Iris pigment epithelial cell (primary cell): ENCODE measurements at places on chromosomes 16 and 17.

GRCh38 chr16:84482001-84482891, 22.2 kb downstream of the MEAK7 start:
- no peak for DNase-seq

GRCh38 chr16:67873435-67874370, 851 bp downstream of the EDC4 start:
- no peak for DNase-seq

DNA sequence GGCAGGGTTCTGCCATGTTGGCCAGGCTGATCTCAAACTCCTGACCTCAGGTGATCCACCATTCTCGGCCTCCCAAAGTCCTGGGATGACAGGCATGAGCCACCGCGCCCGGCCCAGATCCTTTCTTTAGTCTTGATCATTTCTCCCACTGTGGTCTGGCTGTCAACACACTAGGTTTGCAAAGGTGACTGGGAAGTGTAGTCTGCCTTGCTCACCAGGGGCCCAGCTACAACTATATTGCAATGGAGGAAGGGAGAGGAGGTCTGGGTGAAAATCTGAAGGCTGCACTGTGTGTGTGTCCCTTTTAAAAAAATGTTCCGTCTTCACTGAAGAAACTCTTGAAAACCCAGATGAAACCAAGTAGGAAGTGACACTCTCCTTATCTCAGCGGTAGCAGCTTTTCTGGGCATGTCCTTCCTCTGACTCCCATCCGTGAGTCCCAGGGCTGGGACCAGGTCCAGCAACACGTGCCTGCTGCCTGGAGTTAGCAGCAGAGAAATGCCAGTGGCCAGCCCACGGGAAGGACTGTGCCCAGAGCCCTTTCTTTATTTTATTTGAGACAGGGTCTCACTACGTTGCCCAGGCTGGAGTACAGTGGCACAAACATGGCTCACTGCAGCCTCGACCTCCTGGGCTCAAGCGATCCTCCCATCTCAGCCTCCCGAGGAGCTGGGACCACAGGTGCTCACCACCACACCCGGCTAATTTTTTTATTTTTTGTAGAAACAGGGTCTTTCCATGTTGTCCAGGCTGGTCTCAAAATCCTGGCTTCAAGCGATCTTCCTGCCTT, 17.8 kb upstream of the KIF19 start:
- no peak for DNase-seq

DNA sequence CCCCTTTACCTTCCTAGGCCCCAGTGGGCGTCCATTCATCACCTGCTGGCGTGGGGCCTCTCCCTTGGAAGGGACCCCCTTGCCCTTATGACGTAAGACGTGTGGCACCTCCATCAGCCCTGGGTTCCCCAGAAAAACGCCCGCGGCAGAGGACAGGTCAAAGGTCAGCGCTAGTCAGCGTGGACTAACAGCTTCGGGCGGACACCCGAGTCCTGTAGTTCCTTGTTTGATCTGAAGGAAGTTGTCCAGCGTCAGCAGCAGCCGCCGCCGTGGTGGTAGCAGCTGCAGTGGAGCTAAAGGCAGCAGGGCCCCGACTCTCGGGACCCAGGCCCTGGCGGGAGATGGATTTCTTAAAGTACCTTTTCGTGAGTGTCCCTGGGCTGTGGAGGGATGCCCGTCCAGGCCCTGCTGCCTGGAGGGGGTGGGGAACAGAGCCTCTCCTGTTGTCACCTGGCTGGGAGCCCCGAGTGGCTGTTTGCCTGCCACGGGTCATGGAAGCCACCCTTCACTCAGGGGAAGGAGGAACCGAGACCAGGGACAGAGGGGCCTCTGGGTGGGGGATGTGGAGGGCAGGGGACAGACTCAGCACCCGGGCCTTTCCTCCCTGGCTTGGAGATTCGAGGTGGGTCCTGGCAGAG, 123.6 kb downstream of the OR1D5 start:
- no peak for DNase-seq

- no peak for DNase-seq
Observed at GRCh38 chr16:17194190-17194780, 276.5 kb downstream of the XYLT1 start.

GRCh38 chr17:6561446-6561845, 5.1 kb upstream of the PITPNM3 start:
- DNase-seq = no peak

DNA sequence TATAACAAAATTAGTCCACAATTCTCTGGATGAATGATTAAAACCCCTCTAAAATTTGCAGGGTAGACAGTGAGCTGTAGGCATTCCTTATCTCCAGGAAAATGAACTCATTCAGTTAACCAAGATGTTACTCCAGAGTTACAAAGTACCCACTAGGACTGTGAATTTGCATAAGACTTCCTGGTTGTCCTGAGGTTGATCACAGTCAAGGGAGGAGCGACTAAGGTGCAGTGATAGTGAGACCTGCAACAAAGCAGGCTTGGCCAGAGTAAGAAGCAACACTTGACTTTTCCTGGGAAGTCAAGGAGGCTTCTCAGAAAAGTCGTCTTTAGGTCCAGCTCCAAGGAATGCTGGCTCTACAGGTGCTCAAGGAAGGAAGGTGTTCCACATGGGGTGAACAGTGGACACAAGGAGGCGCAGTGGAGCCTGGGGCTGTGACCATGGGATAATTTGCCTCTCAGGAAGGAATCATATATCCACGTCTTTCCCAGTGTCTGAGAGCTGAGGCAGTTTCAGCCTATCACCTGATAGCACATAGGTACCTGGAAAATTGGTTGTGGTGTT, 821.1 kb upstream of the EEF2KMT start:
- no peak for DNase-seq
